T-helper 2 cell (primary cell): ENCODE measurements at places on chromosomes 16 and 17.

DNA sequence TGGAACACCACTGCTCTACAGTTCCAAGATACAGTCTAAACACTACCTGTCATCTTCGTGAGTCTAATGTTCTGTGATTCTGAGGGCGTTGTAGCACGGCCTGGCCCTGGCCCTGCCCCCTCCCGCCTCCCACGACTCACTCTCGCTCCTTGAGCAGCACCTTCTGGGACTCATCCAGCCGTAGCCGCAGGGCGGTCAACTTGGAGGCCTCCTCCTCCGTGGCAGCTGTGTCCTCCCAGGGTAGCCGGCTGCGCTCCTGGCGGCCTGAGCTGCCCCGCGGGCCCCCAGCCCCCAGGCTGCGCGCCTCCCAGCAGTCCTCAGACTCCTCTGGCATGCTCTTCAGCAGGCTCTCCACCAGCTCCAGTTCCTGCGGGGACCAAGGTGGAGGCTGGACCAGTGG lies 10.6 kb downstream of the CCDC102A start:
- no peak for DNase-seq

DNA sequence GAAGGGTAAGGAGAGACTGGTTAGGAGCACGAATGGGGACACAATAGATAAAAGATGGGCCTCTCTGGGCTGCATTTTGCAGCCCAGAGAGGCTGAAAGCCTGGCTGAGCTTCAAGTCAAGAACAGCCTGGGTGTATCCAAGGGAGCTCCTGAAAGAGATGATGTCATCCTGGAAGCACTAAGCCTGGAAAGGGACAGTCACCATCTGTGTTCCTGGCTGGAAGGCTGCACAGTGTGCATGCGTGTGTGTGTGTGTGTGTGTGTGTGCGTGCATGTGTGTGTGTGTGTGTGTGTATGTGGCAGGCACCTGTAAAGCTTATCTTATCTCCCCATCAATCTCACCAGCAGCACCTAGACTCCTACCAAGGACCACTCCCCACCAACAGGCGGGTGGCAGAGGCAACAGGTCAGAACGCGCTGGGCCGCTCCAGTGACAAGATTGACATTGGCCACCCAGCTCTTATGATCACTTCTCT lies 44.1 kb downstream of the COG7 start:
- no peak for DNase-seq

- no peak for DNase-seq
Measured at GRCh38 chr17:65243838-65244625, 106.9 kb downstream of the RGS9 start.

DNA sequence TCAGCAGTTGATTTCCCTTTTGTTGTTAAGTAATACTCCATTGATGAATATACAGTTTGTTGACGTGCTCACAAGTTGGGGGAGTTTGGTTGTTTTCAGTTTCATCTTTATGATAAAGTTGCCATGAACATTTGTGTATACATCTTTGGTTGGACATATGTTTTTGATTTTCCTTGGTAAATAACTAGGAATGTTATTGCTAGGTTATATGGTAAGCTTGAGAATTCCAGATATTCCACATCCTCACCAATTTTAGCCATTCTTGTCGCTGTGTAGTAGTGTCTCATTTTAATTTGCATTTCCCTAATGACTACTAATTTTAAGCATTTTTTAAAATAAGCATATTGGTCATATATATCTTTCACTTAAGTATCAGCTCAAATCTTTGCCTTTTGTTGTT lies 55.0 kb upstream of the RASL10B start:
- DNase-seq = no peak

GRCh38 chr17:222172-222571 lies 40.7 kb upstream of the DOC2B start:
- DNase-seq = no peak

DNA sequence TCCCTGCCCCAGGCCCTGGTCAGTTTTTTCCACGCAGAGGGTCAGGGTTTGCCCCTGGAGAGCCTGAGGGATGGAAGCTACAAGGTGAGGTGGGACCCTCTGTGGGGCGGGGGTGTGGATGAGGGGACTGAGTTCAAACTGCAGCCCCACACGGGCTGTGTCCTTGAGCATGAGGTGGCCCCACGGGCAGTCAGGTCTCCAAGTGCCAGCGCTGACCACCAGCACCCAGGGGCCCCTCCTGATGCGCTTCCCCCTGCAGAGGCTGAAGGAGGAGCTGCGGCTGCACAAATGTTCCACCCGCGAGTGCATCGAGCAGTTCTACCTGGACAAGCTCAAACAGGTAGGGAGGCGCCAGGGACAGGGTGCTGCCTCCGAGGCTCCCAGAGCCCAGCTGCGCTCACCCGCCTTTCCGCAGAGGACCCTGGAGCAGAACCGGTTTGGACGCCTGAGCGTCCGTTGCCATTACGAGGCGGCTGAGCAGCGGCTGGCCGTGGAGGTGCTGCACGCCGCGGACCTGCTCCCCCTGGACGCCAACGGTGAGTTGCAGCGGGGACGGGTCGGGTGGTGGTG lies 4.3 kb downstream of the TSR3 start:
- DNase-seq = no peak

DNA sequence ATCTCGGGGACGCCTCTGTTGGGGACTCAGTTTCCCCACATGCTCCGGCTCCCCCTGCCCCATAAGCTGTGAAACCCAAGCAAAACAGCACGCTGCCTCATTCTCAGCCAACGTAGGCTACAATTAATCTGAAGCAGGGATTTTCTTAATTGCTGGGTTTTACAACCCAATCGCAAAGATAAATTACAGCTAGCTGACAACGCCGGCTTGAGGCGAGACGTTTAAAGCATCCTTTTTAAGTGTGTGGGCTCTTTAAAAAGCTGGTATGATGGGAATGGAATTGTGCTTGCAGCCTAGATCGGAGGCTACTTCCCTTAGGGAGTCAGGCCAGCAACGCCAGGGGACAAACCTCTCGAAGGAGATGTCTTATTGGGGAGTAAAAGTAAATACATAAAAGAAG lies 185.3 kb downstream of the ZNF423 start:
- DNase-seq = no peak

DNA sequence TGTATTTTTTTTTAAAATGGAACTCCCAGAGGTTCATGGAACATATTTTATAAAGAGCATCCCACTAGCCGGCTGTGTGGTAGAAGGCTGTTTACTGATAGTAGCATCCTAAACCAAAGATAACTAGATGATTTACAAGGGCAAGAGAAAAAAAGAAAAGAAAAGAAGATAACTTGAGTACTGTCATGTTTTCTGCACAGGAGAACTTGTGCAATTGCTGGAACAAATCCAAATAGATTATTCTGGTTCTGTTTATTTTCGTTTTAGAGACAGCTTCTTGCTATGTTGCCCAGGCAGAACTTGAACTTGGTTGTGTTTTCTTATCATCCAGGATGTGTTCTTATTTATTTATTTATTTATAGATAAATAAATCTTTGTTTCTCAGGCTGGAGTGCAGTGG lies 20.9 kb upstream of the PPM1D start:
- no peak for DNase-seq

DNA sequence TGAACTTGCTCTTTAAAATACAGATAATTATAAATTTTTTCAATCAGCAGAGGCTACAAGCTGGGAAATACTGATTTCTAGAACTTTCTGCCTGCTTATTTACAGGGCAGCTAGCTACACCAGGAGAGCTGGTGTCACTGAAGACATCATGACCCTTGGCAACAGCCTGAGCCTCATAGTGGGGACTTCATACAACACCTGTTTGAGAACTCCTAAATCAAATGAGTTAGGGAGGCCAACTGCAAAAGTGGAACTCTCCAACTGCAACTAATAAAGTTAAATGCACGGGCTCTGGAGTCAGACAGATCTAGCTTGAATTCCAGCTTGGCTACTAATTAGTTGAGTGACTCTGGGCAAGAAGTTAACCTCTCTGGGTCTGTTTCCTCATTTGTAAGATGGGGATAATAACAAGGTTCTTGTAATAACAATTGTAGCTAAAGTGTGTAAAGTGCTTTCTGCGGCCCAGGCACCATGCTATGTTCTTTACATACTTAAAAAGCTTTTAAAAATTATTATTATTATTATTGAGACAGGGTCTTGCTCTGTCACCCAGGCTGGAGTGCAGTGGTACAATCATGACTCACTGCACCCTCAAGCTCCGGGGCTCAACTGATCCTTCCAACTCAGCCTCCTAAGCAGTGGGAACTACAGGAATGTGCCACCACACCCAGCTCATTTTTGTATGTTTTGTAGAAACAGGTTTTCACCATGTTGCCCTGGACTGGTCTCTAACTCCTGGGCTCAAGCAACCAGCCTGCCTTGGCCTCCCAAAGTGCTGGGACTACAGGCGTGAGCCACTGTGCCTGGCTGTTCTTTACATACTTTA lies 33.4 kb downstream of the VAC14 start:
- DNase-seq = no peak

- DNase-seq = no peak
Measured at GRCh38 chr16:27236635-27237218, 31.8 kb downstream of the NSMCE1 start.
